ENCODE measurements at places on chromosomes 5 and 9. TPM values are rescaled to one million over a fixed set of nuclear protein-coding genes. Genes with fewer than 3 reads are reported as not detected.

DNA sequence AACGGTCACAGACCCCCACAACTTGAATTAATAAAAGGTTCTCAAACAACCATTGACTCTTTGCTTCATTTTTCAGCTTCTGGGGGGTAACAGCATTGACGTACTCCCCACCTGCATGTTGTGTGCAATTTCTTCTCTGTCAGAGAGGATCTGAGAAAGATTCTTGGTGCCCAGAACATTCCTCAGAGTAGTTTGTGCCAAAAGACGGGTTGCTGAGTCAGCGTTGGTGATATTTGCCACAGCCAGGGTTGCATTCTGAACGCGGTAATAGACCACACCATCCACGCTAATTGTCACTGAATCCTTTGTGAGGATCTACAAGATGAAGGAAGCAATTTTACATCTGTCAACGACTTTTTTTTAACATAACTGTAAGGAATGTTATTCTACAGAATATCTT, 21.0 kb downstream of the STOM start:
- no peak overlapping the region for H3K4me3 ChIP-seq
- no peaks in the 10 kb centered on the region for H3K27me3 ChIP-seq
- H3K27ac ChIP-seq, result peak overlapping the region; percentile 99
- no peaks in the 10 kb centered on the region for H3K4me1 ChIP-seq
- peaks cover 87% of the 10 kb centered on the region for H3K36me3 ChIP-seq

GRCh38 chr5:75062925-75063531, 10.7 kb upstream of the GCNT4 start:
- no peaks in the 10 kb centered on the region for H3K36me3 ChIP-seq
- H3K27me3 ChIP-seq, result no peaks in the 10 kb centered on the region
- no peaks in the 10 kb centered on the region for H3K4me1 ChIP-seq
- DNase-seq, result no peak

DNA sequence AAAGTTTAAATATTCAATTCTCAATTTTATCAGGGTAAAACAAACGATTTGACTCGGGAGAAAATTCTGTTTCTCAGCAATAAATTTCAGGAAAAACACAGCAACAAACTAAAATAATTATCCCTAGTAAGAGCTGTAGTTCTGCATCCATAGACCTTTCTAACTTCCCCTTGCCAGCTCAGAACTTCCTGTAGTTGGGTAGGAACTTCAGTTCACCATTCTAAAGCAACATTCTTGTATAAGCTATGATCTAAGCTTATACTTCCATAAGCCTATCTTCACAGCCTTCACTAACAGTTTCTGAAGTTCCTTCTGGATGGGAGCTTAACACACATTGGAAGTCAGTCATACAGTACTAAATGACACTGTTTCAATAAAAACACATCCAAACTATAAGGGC, 96.6 kb downstream of the UBAP2 start:
- no peak overlapping the region for H3K4me3 ChIP-seq
- H3K27ac ChIP-seq, result no peak overlapping the region
- peaks cover 17% of the 10 kb centered on the region for H3K36me3 ChIP-seq
- no peaks in the 10 kb centered on the region for H3K27me3 ChIP-seq
- H3K4me1 ChIP-seq, result peaks cover 5% of the 10 kb centered on the region
- no peak for DNase-seq

The NEK6 gene
- 9.6 TPM for total RNA-seq

The BTNL9 gene
- total RNA-seq, result 4.2 TPM

Measured in sigmoid colon (tissue), 7 donors.